ENCODE measurements at places on chromosomes 7 and 10.

- no peak for DNase-seq
These were observed 12.8 kb upstream of the CNNM1 start for GRCh38 chr10:99316374-99316773.

DNA sequence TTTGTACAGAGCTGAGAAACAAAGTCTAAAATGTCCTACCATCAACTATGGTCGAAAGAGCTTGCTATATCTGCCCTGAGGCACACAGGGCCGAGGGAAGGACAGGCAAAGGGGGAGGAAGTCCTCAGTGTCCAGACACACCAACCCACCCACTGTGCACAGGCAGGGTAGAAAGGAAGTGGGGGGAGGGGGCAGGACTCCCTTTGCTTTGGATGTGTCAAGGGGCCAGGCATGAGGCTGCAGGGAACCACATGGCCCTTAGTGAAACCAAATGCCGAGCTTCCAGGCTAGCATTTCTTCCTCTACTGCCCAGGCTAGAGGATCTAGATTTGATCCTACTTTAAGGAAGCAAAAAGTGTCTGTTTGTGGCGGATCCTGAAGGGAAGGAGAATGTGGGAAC, 28.6 kb downstream of the KCNH2 start:
- no peak for DNase-seq

- DNase-seq = no peak
These were observed 17.5 kb upstream of the TEX36 start for GRCh38 chr10:125700355-125700911.

DNA sequence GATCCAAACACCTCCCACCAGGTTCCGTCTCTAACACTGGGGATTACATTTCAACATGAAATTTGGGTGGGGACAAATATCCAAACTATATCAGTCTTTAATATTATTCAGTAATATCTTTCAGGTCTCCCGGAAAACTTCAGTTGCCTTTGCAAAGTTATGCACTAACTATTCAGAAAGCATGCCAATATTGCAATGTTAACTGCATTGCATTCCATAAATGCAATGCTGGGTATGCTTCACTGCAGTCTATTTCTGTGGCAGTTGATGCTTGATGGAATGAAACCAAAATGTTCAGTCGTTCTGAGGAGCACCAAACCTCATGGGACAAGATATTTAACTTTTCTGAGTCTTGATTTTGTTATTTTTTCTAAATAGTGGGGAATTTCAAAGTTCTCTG, 147.5 kb downstream of the SLC16A9 start:
- no peak for DNase-seq

GRCh38 chr10:5547931-5548660, 23.3 kb downstream of the CALML3 start:
- no peak for DNase-seq

- no peak for DNase-seq
These were observed 155.3 kb downstream of the GLI3 start for GRCh38 chr7:42081671-42082070.

DNA sequence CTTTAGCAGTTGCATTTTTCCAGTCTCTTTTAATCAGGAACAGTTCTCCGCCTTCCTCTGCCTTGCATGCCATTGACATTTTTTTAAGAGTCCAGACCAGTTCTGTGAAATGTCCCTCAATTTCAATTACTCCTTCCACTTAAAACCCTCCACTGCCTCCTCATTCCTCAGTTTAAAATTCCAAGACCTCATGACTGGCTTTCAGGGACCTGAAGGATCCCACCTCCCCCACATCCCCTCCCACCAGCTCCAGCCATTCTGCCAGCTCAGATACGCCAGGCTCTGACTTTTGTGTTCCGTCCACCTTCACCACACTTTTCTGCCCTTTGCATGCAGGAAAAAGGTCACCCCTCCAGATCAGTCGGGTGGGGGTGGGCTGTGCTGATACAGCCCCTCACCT, 8.7 kb downstream of the TNRC18 start:
- DNase-seq = no peak

- DNase-seq = no peak
These were observed 84.0 kb downstream of the ORC5 start for GRCh38 chr7:104123786-104124185.

- DNase-seq = no peak
These were observed 11.3 kb downstream of the AGK start for GRCh38 chr7:141562543-141562942.

DNA sequence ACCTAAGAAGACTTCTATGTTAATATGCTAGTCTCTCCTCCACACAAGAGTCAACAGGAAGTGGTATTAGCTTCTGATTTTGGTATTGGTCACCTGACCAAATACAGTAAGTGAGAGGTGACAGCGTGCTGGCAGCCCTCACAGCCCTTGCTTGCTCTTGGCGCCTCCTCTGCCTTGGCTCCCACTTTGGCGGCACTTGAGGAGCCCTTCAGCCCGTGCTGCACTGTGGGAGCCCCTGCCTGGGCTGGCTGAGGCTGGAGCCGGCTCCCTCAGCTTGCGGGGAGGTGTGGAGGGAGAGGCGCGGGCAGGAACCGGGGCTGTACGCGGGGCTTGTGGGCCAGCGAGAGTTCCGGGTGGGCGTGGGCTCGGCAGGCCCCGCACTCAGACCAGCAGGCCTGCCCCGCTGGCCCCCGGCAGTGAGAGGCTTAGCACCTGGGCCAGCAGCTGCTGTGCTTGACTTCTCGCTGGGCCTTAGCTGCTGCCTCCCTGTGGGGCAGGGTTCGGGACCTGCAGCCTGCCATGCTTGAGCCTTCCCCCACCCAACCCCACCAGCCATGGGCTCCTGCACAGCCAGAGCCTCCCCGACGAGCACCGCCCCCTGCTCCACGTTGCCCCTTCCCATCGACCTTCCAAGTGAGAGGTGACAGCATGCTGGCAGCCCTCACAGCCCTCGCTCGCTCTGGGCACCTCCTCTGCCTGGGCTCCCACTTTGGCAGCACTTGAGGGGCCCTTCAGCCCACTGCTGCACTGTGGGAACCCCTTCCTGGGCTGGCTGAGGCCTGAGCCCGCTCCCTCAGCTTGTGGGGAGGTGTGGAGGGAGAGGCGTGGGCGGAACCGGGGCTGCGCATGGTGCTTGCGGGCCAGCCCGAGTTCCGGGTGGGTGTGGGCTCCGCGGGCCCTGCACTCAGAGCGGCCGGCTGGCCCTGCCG, 4.2 kb upstream of the ACSL5 start:
- DNase-seq = no peak

DNA sequence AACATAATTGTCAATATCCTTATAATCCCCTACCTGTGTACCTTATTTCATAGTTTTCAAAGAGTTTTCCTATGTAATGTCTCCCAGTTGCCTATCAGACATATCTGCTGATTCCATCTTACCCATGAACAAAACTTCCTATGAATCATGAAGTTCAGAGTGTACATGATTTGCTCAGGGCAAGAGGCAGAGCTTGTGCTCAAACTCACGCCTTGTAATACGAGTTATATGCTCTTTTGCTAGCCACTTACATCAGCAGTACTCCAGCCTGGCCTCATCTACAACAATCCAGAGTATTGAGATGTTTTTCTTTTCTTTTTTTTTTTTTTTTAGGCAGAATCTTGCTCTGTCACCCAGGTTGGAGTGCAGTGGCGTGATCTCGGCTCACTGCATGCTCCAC, 11.8 kb downstream of the PKD2L1 start:
- no peak for DNase-seq

GRCh38 chr7:157484411-157485081, 147.7 kb downstream of the DNAJB6 start:
- DNase-seq = peak; percentile 17

DNA sequence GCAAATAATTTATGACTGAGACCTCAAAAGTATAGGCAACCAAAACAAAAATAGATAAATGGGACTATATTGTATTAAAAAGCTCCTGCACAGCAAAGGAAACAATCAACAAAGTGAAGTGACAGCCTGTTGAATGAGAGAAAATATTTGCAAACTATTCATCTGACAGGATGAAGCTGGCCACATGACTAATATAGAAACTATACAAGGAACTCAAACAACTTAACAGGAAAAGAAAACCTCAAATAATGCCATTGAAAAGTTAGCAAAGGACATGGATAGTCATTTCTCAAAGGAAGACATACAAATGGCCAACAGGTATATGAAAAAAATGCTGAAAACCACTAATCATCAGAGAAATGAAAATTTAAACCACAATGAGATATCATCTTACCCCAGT, 245.1 kb downstream of the STK31 start:
- no peak for DNase-seq

- DNase-seq = no peak
These were observed 19.6 kb downstream of the GRID1 start for GRCh38 chr10:86346799-86347665.

GRCh38 chr10:794382-794956, 105.0 kb upstream of the DIP2C start:
- DNase-seq = peak; percentile 26

- no peak for DNase-seq
These were observed 68.9 kb upstream of the INSYN2A start for GRCh38 chr10:127265288-127265687.

DNA sequence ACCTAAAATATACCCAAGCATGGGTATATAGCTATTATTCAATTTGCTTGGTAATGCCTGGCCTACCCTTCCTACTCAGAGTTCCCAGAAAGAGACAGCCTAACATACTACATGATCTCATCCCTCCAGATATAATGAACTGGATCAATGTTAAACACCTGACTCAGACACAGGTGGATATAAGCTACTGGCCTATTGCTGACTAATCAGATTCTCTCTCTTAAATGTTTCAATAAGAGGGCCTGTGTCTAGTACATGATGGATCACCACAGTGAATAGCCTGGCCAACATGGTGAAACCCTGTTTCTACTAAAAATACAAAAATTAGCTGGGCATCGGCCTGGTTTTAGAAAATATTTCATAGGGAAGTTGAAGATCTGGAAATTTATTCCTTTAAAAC, 54.1 kb downstream of the COPG2 start:
- DNase-seq = no peak

DNA sequence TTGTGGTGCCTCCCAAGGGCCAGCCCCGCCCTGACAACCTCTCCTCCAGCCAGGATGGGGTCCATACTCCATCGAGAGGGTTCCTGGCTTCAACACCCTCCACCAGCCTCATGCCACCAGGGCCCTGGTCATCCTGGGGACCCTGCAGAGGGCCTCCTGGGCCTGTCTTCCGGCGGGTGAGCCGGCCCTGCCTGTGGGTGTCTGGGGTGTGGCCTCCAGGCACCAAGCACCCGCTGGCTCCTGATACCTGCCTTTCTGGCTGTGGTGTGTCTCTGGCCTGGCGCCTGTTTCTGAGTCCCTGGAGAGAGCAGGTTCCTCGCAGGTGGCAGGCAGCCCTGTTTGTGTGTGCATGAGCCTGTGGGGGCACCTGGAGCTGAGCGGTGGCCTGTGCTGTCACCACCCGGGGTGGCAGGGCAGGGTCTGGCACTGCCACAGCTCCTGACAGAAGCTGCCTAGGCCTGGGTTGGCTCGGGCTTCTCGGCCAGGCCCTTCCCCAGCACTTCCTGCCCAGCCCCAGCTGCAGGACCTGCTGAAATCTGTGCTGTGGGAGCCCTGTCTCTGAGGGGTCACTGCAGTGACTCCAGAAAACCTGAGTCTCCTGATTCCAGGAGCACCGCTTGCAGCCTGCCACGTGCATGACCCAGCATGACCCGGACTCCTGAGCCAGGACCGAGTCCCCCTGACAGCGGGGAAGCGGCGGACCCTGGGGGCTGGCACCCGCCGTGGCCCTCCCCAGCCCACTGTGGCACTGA, 18.4 kb downstream of the ADAM8 start:
- no peak for DNase-seq

DNA sequence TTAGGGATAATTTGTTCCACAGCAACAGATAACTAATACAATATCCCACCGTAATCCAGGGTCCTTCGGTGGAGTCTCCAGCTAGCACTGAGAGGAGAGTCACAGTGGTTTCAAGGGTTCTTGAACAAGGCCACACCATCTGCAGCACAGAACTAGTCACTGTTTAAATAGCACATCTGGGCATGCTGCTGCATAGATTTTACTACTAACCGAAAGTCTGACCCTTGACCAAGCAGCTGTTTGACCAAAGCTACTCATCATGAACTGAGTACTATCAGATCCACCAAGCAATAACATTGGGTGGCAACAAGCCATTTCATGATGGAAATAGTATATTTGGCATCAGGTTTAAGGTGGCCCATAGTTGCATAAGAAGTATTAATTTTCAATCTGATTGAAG, 53.2 kb downstream of the ANKMY2 start:
- no peak for DNase-seq

- no peak for DNase-seq
These were observed 26.3 kb upstream of the AKR1B1 start for GRCh38 chr7:134485203-134485602.

DNA sequence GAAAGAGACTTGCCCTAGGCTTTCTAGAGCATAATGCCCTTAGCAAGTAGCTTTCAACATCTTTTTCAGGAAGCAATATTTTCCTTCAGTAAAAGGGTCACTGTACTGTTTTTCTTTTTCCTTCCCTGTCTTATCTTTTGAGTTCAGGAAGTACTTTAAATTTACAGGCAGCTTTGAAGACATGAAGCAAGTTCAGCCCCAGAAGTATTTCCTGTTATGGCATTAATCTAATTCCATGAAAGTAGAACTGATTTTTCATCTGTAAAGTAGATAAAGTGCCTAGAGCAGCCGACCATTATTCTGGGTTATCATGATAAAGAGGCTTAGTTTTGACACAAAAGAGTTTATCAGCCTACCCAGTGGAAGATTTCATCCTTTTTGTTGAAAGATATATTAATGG, 288.2 kb downstream of the ADK start:
- DNase-seq = no peak

GRCh38 chr7:12827920-12828319, 140.5 kb downstream of the ARL4A start:
- DNase-seq = no peak

- DNase-seq = no peak
These were observed 32.7 kb downstream of the CALML5 start for GRCh38 chr10:5466451-5467206.

DNA sequence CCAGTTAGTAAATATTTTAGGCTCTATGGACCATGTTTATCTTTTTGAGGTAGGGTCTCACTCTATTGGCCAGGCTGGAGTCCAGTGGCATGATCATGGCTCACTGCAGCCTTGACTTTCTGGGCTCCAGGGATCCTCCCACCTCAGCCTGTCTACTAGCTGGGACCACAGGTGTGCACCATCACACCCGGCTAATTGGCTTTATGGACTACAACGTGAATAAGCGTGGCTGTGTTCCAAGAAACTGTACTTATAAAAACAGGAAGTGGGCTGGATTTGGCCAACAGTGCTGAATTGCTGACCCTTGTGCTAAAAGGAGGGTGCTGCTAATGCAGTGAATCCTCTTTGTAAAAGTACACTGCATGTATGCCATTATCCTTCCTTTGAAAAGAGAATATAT, 111.7 kb upstream of the CDK13 start:
- DNase-seq = peak; percentile 34

GRCh38 chr10:28300027-28300426, 2.8 kb downstream of the MPP7 start:
- DNase-seq = no peak

DNA sequence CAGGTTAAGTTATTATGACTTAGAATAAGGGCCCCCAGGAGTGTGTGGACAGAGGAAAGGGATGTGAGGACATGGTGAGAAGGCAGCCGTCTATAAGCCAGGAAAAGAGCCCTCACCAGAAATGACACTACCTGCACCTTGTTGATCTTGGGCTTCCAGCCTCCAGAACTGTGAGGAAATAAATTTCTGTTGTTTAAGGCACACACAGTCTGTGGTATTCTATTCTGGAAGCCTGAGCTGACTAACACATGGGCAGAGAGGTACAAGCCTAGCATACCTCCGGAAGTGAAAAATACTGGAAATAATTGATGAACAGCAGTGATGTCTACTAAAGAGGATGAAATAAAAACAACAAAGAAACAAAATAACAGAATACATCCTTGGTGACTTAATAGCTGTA, 46.1 kb upstream of the GRB10 start:
- no peak for DNase-seq

GRCh38 chr7:121433775-121434174, 37.7 kb upstream of the FAM3C start:
- no peak for DNase-seq
